NCI-H345 (cell line): ENCODE measurements at places on chromosomes 6 and 20.
A peak's percentile ranks its signal among the peaks of the same experiment; 100 is the strongest.

DNA sequence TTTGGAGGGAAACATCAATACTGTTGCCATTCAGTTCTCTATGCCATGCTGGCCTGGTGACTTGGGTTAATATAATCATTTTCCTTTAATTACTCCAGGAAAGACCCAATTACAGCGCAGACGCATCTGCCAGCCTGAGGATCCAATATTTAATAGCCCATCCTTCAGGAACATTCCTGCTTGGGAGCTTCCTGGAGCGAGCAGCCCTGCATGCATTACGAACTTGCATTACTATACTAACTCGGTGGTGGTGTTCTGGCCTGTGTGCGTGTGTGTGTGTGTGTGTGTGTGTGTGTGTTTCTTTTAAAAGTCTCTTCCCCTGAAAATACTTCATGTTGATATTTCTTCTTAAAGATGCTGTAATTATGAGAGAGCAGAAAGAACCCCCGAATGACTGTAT is 26.5 kb downstream of the PMEPA1 start:
- no peak for DNase-seq

DNA sequence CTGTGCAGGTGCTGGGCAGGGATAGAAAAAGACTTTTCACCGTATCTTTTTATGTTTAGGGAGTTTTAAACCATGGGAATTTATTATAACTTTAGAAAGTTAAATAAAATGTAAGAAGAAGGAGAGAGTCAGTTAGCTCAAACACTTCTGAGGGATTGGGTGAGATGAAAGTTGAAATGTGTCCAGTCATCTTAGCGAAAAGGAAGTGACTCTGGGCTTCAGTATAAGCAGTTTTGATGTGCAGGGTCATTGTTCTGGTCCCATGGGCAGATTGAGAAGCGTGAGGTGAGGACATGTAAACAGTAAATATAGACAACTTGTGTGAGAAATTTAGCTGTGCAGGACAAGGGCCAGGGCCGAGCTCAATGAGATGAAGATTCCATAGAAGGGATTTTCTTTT is 66.9 kb downstream of the TOX2 start:
- no peak for DNase-seq

GRCh38 chr6:4564801-4565271 is 211.4 kb upstream of the CDYL start:
- DNase-seq = peak; percentile 3

DNA sequence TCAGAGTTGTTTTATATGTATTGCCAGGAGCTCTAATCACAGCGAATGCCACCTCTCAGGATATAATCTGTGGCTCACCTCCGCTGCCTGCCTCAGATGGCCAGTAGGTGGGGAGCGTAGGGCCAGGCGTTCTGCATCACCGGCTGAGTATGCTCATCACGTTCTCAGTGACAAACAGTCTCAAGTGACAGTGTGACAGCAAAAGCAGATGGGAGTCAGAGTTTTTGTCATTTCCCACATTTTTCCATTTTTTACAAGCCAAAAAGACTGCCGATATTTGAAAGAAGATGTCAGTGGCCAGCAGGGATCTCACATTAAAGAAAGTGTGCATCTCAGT is 208.7 kb downstream of the ALDH8A1 start:
- DNase-seq = peak; percentile 35

- no peak for DNase-seq
Measured at GRCh38 chr6:22091424-22091948, 205.3 kb downstream of the PRL start.

DNA sequence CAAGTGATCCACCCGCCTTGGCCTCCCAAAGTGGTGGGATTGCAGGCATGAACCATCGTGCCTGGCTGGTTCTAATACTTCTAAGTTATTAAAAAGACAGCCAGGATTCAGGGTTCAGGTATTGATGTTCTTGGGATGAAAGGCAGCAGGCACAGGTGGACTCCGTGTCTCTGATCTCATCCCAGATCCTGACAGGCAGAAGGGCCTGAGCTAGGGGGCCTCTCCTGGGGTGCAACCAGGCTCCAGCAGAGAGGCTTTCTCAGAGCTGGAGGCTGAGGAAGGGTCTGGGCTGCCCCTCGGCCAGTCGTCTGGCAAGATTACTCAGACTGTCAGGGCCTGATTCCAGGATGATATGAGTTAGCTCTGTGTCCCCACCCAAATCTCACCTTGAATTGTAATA is 106.3 kb downstream of the SCML4 start:
- no peak for DNase-seq

DNA sequence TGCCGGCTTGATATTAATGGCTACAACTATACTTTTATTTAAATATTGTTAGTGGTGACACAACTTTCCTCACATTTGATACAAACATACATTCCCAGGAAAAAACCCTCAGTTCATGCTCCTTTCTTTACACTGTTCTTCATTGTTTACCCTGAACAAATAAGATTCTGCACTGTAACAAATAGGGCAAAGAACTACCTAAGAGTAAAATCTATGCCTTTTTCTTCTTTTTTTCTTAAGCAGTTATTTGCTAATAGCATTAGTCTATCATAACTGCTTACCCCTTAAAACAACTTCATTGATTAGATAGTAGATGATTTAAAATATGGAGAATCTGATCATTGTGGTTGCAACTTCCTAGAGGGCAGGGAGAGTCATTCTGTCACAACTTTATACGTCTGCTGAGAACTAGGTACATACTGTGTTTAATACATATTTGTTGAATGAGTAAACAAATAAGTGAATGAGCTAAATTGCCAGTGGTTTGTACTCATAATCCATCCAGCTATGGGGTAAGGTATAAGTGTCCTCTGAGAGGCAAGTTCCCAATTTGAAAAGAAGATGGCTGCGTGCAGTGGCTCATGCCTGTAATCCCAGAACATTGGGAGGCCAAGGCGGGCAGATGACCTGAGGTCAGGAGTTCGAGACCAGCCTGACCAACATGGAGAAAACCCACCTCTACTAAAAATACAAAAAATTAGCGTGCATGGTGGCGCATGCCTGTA is 161.0 kb downstream of the CDK19 start:
- DNase-seq = no peak

- DNase-seq = no peak
Measured at GRCh38 chr6:116386581-116387299, 16.0 kb downstream of the DSE start.
